Right cardiac atrium (tissue), 5 donors: ENCODE measurements at places on chromosomes 4 and X. TPM values are rescaled to one million over a fixed set of nuclear protein-coding genes. Genes with fewer than 3 reads are reported as not detected.

- no peak for DNase-seq
Observed at GRCh38 chrX:107630031-107630689, 1.9 kb downstream of the PRPS1 start.

DNA sequence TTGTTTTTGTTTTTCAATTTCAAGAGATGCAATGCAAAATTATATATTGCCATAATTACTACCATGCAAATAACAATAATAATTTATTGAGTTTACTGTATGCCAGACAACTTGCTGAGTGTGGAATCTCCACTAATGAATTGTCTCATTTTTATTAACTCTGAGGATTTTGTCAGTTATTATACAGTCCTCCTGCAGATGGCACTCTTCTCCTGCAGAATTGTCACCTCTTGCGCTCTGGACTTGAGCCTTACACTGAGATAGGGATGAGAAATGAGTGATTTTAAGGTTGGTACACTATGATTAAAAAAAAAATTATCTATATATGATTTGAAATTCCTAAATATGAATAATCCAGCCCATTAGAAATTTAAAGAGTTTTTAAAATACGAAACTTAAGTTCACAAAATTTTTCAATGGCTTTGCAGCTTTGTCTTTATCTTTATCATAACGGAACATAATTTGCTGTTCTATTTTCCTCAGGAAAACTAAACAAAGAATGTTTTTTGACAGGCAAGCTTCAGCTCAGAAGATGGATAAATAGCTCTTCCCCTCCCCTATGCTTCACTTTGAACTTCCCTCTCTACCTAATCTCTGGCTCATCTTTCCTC, 12.7 kb upstream of the PAQR3 start:
- DNase-seq = no peak

ASB12 gene
- total RNA-seq = 0.45 TPM

HERC5 gene
- 3.2 TPM for total RNA-seq

GRCh38 chr4:66633477-66633876, 911.8 kb downstream of the CENPC start:
- DNase-seq = no peak

DNA sequence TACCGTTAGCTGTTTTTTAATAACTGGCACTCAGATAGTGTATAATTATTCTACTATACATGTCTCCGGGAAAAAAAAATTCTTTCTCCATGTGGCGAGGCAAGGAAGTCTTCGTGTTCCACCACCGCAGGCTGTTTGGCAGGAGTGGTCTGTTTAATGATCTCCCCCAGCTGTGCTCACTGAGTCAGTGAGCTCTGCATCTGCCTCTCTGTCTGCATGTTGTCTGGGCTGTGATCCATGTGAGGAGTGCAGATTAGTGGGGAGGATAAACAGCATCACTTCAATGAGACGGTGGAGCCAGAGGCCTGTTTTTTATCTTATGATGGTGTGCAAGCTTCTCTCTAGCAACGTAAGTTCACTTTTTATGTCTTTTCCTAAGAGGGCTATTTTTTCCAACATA, 69.8 kb downstream of the RPS3A start:
- peak; percentile 76 for DNase-seq

- DNase-seq = no peak
Observed at GRCh38 chrX:124226129-124226528, 106.3 kb upstream of the TEX13D start.

- no peak for DNase-seq
Observed at GRCh38 chrX:3678328-3678727, 35.1 kb downstream of the PRKX start.

DNA sequence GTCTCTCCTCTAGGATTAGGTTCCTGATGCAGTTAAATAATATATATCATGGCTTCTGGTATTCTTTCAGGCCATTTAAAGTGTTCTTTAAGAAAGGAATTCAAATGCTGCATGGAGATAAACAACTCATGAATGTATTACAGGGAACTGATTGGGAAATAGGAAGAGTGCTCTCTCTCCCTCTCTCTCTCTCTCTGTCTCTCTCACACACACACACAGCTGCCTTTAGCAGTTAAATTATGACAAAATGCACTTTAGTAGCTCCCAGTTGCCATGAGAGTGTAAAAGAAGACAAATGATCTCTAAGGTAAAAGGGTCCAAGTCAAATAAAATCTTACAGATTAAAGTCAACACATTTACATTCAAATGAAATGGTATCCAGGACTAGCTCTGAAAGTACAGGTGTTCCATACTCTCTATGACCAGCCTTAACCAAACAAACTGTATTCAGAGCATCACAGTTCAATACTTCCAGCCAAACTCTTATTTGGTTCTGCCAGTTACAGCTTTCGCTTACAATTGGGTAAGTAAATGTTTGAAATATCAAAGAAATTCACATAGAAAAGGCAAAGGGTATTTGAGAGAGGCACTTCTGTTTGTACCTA, 94.7 kb upstream of the CXXC4 start:
- DNase-seq = no peak

LETM1 gene
- 41.7 TPM for total RNA-seq

GRCh38 chr4:141348573-141348972, 127.9 kb downstream of the ZNF330 start:
- no peak for DNase-seq

DNA sequence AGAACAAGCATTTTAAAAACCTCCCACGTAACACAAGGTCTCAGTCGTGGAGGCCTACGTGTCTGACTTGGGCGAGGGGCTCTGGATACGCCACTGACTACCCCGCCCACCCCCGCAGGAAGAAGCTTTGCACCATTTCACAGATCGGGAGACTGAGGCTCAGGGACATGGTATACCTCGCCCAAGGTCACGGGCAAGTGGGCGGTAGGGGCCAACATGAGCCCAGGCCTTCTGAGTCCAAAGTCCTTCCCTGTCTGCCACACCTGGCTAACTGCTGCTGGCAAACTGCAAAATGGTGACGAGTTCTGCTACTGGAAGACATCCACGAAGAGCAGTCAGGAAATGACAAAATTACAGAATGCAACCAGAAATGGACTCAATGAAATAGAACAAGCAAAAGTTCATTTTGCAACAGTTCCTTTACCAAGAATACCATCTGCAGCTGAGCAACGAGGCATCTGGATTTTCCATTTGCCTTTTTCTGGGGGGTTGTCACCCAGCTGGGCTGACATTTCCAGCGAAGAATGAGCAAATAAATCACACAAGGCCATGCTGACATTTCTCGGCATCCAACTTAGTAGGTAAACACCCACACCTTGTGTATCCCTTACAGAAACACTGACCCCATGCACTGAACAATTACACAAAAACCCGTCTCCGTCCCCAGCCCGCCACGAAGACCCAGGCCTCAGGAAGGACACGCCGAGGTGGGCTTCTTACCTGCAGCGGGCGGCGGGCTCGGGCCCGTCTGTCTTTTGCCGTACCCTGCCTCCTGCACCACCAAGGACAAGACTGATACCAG, 70.2 kb upstream of the AFAP1 start:
- no peak for DNase-seq

- DNase-seq = no peak
Observed at GRCh38 chrX:64182208-64182607, 23.3 kb downstream of the AMER1 start.

- DNase-seq = no peak
Observed at GRCh38 chr4:3492741-3493719, 29.9 kb downstream of the DOK7 start.

GUCY1A1 gene
- 63.5 TPM for total RNA-seq

CT45A5 gene
- total RNA-seq = not detected

GPR143 gene
- 0.25 TPM for total RNA-seq

HMX1 gene
- not detected for total RNA-seq

GUCY1B1 gene
- 12.9 TPM for total RNA-seq

PRDM5 gene
- 14.3 TPM for total RNA-seq

- DNase-seq = no peak
Observed at GRCh38 chrX:74117962-74118902, 185.7 kb upstream of the ZCCHC13 start.

CLDN22 gene
- total RNA-seq = not detected

DNA sequence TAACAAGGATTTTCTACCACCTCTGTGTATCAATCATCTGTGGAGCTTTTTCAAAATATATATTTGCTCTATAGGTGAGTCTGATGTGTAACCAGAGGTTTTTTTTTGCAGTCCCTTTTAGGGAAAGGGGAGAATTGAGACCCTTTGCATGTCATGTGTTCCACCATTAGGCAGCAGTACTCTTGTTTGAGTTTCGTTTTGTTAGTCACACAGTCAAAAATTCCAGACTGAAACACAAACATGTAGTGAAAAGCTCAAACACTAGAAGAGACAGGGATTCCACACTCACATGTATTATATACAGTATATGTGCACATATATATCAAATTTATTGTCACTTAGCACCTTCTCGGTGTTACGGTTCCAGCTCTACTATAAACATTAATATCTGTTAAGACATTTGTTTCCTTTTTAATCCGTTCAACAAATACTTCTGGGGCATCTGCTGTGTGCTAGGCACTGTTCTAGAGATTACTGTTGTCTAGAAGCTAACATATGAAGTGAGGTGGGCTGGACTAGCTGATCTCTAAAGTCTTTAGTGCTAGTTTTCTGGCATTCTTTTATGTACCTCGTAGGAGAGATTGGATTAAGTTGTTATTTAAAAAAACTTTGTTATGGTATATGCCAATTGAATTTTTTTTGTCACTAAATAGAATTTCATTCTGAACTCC, 5.5 kb downstream of the USP9X start:
- DNase-seq = no peak

SEC24D gene
- total RNA-seq = 24.5 TPM

PSMD10 gene
- 20.1 TPM for total RNA-seq

TENT5D gene
- total RNA-seq = not detected

ANXA3 gene
- 10.9 TPM for total RNA-seq

DNA sequence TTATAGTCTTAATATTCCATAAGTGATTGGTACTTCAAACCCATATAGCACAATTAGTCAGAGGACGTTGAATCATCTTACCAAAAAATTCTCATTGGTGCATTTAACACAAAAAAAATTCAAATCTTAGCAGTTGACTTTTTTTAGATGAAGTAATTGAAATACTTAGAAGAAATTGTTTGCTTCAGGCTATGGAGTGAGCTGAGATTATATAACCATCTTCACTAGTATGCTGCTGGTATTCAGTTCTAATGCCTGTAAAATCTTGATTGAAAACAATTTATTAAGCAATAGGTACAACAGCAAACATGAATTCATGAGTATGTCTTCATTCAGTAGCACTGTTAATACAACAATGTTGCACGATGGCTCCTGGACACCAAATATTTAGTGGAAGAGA, 250.0 kb downstream of the GPM6A start:
- no peak for DNase-seq

ZCCHC12 gene
- total RNA-seq = not detected

DNA sequence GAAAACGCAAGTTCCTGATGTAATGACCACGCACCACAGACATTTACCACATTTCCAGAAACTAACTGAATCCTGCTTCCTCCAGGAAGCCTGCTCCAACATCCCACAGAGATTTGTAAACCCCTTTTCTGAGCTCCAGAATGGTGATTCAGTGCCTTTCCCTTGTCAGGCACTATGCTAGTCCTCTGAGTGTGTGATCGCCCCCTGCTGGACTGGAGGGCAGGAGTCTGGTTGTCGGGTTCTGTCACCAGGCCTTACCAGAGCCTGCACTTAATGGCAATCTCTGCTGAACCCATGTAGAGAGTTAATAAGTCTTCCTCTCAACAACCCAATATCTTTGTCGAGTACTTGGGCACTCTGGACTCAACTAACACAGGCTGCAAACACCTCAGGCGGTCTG, 14.5 kb upstream of the KDM5C start:
- no peak for DNase-seq

DNA sequence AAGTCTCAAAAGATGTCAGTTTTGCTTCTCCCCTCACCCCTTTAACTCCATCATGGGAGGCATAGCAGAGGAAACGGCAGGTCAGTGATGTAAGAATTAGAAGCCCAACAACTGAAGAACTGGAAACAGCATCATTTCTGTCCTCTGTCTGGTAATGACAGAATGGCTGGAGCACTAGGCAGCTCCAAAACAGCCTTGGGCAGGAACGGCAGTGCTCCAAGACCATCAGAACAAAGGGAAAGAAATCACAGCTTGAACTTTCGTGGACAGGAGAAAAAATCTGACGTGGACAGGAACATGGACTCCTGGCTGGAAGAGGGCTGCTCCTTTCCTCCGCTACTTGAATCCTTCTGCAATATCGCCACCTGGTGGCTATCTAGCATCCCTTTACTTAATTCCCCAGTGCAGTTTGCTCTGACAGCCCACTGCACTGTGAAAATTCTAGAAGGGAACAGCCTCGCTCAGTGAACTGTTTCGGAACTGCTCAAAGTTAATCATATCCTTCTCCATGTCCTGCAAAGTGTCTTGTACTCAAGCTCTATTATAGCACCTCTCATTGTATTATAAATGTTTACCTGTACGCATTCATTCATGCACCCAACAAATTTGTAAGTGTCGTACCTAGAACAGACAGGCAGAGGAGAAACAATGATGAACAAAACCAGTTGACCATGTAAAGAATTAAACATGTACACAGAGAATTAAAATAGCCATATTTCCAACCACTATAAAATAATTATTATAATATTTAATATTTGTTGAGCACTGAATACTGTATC, 20.4 kb downstream of the SLC25A53 start:
- DNase-seq = peak; percentile 67

DNA sequence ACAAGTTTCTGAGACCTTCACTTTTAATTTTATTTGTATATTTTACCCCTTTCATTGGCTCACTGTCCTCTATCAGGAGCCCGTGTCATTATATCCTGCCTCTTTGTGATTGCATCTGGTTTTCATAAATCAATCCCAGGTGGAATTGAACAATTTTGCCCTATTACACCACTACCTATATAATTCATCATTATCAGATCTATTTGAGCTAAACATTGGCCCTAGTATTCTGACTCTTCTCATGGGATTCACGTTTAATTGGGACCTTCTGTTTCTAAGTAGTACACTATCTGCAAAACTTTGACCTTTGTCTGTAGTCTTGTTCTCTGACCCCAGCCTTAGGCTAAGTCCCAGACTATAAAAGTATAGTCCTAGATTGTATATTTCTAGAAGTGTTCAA, 114.1 kb downstream of the FAT4 start:
- DNase-seq = no peak

NAAA gene
- 15.3 TPM for total RNA-seq

MSANTD1 gene
- 0.40 TPM for total RNA-seq

PNMA3 gene
- total RNA-seq = 3.1 TPM

DNA sequence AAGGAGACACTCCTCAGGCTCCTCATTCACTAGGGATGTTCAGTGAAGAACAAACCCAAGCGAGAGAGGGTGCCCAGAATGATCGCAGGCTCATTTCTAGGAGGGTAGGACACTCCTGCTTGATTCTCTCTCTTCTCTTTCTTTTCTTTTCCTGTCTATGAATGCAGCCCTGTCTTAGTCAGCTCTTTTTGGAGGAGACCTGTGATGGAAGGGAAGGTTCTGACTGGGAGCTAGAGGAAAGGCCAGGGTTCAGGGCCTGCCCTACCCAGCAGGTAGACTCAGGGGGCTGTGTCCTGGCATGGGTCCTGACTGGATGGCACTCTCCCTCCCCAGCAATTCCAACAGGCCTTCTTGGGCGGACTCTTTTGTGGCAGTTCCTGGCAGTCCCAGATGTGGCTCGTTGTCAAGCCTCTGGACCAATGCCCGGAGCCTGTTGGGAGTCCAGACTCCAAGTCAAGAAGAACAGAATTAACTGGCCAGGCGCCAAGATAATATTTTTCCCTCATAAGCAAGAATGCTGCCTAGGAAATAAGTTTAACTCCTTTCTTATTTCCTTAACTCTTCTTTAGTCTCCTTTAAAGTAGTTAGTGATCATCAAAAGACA, 139.4 kb upstream of the SCML1 start:
- DNase-seq = peak; percentile 92

FRAS1 gene
- 3.8 TPM for total RNA-seq

- no peak for DNase-seq
Observed at GRCh38 chr4:99991741-99992140, 41.7 kb upstream of the H2AZ1 start.

GAGE12E gene
- total RNA-seq = not detected

GRCh38 chr4:105236916-105237311, 90.2 kb downstream of the TET2 start:
- DNase-seq = no peak
